Activated naive CD4-positive, alpha-beta T cell (primary cell): ENCODE measurements at places on chromosomes 1 and 21.

- no peak for DNase-seq
Measured at GRCh38 chr1:240582953-240583352, 29.0 kb downstream of the GREM2 start.

GRCh38 chr1:102875756-102876155, 232.6 kb downstream of the COL11A1 start:
- DNase-seq: no peak

- DNase-seq: no peak
Measured at GRCh38 chr1:64584479-64584878, 114.5 kb downstream of the CACHD1 start.

GRCh38 chr1:117271129-117271528, 60.4 kb upstream of the VTCN1 start:
- DNase-seq: no peak

DNA sequence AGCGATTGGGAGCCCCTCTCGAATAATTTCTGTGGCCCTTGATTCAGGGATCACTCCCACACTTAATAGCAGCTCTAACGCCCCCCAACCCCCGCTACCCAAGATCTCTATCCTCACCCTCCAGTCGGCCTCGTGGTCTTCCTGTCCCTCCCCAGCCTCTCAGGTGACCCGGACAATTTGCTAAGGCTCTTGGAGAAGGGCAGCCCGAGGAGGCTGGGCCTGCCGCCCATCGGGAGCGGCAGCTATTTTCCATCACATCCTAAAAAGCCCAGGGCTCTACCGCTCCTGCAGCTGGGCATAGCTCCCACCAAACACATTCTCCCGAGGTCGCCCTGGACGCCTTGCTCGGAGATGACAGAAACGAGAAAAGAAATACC, 12.0 kb upstream of the PHLDA3 start:
- DNase-seq: no peak

DNA sequence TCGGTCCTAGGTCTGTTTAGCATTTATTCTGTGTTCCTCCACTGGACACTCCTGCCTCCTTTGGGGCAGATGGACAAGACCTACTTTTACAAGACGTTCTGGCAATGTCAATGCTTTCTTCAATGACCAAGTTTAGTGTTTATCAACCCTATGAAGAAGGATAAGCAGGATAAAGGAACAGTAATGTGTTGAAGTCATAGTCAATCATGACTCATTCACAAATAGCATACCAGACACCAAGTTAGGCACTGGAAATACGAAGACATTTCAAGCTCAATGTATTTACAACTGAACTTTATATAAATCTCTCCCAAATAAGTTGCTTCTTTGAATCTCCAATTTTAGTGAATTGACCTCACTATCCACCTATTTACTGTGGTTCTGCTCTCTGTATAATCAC, 4.8 kb upstream of the SLC35D1 start:
- DNase-seq: no peak

- no peak for DNase-seq
Measured at GRCh38 chr1:199612976-199613774, 414.3 kb upstream of the NR5A2 start.

DNA sequence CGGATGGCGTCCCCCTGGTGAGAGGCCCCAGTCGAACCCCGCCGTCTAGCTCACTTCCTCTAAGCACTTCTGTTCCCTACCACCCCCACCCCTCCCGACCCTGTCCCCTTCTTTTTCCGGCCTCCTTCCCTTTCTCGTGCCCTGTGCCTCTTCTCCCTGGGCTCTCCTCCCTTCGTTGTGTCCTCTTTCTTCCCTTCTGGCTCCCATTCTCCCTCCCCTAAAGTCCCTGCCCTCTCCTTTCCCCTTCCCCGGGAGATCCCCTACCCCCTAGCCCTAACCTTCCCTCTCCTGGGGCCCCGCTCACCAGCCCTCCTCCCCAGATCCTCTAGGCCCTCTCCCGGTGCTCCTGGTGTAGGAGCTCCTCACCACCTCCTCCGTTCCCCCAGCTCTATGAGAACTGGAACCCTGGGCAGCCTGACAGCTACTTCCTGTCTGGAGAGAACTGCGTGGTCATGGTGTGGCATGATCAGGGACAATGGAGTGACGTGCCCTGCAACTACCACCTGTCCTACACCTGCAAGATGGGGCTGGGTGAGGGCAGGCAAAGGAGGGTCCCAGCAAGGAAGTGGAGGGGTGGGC, 15.9 kb downstream of the BCAN start:
- no peak for DNase-seq

GRCh38 chr1:110068646-110069403, 1.6 kb downstream of the ALX3 start:
- DNase-seq: no peak

GRCh38 chr1:229133151-229133550, 137.8 kb upstream of the RAB4A start:
- DNase-seq: no peak

DNA sequence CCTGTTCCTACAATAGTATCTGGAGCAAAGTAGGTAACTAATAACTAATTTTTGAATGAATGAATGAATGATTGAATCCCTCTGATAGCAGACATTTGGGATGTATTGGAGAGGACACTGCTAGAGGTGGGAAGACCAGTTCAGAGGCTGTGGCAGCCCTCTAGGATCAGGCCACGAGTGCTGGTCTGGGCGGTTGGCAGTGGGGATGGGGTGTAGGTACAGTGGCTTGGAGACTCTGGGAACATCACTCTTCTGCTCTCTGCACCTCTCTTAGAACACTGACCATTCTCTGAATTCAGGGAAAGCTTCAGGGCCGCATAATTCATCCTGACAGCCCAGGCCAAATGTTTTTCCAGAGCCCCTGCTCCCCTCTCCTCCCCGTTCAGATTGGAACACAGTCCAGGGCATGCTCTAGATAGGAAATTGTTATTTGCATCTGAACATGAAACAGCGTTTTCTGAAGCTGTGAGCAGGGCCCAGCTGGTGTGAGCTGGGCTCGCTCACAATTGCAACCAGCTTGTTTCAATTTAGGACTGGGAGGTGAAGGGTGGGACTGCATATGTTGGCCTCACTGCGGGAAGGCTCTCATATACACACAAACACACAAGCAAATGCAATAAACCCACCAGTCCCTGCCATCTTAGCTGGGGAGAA, 253.1 kb upstream of the USP24 start:
- DNase-seq: no peak

DNA sequence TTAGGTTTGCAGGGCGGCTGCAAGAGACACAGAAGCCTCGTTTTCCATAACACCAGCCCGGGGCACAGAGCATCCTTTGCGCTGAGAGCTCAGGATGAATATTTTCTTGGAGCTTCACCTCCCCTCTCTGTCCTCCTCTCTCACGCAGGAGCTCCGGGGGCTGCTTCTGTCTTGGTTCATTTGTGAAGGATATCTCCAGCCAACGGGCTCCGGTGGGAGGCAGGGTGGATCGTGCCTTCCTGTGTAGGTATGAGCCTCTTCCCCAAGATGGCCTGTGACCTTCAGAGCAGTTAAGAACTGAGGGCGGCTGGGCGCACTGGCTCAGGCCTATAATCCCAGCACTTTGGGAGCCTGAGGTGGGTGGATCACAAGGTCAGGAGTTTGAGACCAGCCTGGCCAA, 319.0 kb upstream of the C1orf174 start:
- no peak for DNase-seq
